ENCODE measurements at places on chromosomes 6 and 20.
A peak's percentile ranks its signal among the peaks of the same experiment; 100 is the strongest.

DNA sequence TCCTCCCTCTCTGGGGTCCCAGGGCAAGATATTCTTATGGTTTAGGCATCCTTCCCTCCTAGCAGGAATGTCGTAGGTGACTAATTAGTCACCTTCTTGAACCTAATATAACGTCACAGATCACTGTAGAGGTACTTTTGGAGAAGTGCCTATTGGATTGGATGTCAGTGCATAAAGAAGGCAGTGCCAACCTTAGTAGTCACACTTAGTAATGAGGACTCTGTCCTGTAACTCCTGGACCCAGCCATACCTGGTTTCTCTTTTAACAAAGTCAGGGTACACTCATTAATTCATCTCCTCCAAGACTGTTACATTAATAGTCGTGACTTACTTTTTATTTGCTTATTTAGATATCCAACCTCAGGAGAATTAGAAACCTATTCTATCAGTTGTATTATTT, 20.0 kb downstream of the VTA1 start:
- no peak for DNase-seq

- DNase-seq, result no peak
Measured at GRCh38 chr20:51208162-51208561, 185.3 kb upstream of the KCNG1 start.

DNA sequence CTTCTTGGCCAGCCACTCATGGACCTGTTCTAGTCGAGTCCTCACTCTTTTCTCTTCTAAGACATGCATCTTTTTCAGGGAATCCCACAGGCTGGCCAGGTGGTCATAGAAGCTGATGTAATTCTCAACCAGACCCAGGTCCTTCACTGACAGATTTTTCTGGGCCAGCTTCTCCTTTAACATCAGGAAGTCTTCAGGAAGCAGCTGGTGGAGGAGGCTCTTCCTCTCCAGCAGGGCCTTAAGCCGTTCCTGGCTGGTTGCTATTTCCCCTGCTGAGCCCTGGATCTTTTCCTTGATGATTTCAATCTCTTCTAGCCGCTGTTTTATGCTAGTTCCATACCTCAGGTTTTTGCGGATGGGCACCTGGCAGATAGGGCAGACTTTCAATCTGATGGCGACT, 28.6 kb downstream of the DDX27 start:
- DNase-seq, result no peak

- no peak for DNase-seq
Measured at GRCh38 chr6:42618686-42619085, 54.9 kb downstream of the UBR2 start.

DNA sequence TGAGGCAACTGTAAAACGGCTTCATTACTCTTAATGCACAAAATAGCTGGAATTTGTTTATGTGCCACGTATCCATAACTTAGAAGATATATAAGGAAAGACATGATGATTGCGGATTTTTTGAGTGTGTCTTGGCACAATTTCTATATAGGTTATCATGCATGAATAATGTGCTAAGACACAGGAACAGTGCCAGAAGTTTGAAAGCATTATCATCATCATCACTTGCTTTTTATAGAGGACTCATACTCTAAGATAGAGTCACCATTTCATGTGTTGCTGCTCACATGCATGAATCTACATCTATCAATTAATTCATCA, 113.4 kb downstream of the ELOVL4 start:
- no peak for DNase-seq

DNA sequence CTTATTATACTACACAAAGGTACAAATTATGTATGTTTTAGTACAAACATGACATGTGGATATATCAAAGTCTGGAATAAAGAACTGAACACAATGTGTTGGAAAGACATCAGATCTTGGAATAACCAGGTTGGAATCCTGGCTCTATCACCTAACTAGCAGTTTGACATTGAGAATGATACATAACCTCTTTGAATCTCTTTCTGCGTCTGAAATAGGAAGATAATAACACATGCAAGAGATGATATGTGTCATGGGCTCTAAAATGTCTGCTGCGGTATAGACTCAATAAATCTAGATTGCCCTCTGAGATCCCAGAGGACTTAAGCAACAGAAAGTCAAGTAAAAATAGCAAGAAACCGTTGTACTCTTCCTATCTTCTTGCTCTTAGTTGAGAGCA, 66.8 kb upstream of the CCN2 start:
- DNase-seq, result no peak

DNA sequence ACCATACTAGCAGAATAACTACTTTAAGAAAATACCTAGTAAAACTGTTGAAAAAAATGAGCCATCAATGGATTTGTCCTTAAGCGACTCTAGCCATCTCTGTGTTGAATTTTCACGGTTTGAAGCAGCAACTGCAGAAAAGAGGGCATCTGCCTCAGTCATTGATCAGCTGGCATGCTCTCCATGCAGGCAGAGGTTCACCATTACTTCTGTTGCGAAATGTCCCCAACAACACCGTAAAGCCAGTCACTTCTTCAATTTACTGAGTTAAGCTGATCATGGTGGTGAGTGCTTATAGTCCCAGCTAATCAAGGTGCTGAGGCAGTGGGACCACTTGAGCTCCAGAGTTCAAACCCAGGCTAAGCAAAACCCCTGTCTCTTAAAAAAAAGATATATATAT, 11.1 kb downstream of the TPD52L1 start:
- no peak for DNase-seq

DNA sequence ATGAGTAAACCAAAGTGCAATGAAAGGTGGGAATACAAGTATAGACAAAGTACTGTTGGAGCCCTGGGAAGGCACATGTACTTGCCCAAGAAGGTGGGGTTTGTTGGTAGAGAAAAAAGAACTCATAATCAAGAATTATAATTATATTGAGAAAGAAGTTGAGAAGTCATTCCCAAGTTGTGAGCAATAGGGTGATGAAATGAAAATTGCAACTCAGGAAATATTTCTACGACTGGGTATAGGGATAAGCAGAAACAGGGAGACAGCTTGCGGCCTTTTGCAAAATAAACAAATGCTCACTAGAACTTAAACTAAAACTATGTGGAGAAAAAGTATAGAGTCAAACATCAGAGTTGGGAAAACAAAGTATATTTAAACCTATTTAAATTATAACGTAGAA, 250.7 kb upstream of the FAM83B start:
- no peak for DNase-seq

DNA sequence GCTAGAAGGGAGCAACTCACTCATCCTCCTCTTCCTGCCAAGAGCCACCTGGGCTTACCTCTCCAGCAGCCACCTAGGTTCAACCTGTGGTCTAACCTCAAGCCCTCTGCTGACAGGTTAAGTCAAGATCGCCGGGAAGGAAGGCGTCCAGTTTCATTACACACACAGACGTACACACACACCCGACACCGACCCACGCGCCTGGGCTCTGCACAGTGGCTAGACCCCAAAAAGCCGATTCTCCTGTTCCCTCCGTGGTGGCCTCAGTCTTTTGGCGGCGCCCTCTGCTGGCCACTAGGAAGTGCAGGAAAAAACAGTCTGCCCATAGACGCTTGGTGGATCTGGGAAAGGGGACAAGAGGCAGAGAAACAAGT, 52.8 kb downstream of the MRPL14 start:
- DNase-seq, result peak; percentile 46

- DNase-seq, result no peak
Measured at GRCh38 chr6:3669916-3670315, 81.6 kb downstream of the PXDC1 start.

DNA sequence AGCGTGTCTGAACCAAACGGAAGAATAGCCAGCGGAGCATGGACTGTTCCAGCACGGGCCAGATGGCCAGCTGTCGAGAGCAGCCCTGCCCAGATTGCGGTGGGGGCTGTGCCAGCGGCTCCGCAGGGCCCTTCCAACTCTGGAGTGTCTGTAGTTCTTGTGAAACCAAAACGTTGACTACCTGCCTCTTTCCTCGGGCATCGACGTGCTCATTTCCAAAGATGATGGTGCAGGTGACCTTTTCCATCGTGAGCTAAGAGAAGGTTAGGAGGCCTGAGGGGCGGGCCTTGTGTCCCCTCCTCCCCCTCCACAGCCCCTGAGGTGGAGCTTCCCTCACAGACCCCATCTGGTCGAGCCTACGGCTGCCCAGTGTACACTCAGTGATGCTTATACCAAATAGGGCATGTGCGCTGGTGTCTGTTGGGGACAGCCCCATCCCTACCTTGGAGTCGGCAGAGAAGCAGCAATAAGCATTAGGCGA, 12.9 kb upstream of the C20orf144 start:
- no peak for DNase-seq

DNA sequence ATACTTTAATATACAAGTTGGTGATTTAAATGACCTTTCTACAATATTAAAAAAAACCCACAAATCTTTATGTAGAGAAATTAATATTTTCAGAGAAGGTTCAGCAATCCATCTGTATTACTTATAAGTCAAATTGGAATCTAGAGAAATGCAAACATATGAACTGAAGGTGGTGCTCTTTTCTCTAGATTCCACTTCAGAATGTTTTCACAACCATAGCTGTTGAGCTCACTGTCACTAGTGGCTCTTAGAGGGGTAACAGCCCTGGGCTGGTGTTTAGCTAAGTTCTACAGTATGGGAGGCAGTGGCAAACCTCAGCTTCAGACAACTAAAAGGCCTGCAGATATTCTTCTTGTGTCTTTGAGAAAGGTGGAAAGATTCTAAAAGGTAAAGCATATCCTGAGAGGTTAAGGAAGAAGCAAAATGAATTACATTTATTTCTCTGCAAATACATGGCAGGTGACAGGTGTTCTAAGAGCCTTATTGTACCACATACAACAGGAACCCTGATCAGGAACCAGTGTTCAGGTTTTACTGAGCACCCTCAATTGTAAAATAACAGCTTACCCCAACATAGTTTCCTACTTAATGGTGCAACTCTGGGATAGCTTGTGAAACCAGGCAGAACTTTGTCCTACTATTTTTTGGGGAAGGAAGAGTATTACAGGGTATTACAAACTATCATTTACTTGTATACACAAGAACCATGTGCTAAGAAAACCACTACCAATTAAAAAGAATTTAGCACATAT, 56.6 kb upstream of the SAMHD1 start:
- DNase-seq, result no peak
